ENCODE measurements at places on chromosomes 2 and 18. TPM values are rescaled to one million over a fixed set of nuclear protein-coding genes. Genes with fewer than 3 reads are reported as not detected.
A peak's percentile ranks its signal among the peaks of the same experiment; 100 is the strongest.

GRCh38 chr2:46873604-46874068 is 42.0 kb downstream of the MCFD2 start:
- no peak for DNase-seq

- no peak for DNase-seq
Observed at GRCh38 chr2:107740300-107740699, 86.4 kb upstream of the RGPD4 start.

The MATN3 gene
- 2.3 TPM for polyA plus RNA-seq

DNA sequence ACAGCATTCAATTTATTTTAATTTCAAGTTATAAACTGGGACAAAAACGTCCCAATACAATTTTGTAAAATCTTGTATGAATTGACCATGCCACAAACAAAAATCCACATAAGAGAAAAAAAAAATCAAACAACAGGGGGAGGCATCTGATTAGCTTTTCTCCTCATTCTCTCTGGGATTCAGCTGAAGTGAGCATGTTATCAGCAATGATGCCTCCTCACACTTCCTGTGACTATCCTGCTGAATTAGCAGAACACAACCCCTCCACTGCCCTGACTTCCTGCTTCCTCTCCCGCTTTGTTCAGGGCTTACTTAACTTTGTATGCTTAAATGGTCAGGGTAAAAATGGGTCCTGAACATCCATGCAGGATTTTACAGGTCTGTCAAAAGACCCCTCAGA is 132.2 kb upstream of the ITGB6 start:
- peak; percentile 16 for DNase-seq

The HMSD gene
- not detected for polyA plus RNA-seq

DNA sequence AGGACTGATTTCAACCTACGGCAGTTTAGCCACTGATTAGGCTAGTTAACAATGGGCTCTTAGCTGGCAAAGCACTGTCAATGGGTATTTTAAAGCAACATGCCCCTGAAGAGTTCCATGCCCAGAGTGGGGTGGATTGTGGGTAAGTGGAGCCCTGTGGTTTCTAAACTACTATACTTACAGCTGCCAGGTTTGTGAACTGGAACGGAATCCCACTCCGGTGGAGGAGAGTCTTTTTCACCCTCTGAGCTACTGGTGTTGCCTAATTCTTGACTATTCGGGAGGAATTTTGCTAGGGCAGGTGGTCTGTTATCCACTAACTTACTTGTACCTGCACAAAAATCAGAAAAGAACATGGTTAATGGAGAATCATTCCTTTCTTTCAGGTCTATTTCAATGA is 52.6 kb downstream of the ZAP70 start:
- no peak for DNase-seq

The BIN1 gene
- polyA plus RNA-seq: 167 TPM

The ACMSD gene
- 152 TPM for polyA plus RNA-seq

DNA sequence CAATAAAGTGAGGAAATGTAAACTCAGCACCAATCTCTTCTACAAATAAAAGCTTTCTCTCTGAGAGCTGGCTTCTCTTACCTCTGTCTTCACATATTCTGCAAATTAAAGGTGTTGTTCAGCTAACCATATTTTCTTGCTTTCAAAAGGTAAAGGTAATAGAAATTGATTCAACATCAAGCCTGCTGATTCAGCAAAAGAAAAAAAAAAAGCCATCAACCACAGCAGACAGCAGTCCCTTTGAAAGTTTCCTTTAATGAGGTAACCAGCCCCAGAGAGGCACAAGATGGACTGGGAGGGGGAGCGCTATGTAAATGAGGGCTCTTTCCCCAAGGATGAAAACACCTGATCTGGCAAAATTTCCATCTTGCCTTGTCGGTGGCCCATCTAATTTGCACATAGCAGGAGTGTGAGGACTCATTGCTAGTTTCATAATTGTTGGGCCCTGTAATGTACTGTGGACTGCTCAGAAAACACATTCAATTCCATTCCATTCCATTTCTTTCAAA is 154.9 kb upstream of the SOX11 start:
- DNase-seq: no peak

The CPO gene
- polyA plus RNA-seq: 0.90 TPM

- DNase-seq: no peak
Observed at GRCh38 chr2:60533101-60534051, 20.1 kb downstream of the BCL11A start.

DNA sequence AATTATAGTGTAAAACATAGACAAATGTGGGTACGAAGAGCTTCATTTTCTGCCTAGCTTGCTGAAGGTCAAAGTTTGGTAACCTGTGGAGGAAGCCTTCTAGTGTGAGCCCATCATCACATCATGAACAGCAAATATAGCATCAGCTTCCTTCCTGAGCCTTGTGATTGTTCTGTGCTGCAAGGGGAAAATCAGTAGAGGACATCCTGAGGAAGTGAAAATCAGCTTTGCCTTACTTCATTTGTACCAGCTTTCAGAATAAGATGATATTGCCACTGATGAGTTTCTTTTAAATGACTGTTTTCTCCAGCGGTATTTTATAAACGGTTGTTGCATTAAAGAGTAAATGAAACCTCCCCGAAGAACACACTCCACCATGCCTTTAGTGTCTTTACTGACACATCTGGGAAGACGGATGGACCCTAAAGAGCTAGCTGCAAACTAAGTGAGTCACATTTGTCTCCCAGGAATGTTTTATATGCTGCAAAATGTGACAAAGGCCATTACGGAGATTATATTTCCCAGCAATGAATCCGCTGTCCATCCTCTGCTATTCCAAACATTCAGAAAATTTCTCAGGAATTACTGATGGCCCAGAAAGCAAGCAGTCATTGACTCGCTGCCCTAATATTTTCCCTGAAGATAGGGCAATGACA is 1272.8 kb downstream of the SUCLG1 start:
- DNase-seq: no peak

The STPG4 gene
- not detected for polyA plus RNA-seq

- DNase-seq: no peak
Observed at GRCh38 chr2:30105556-30105955, 41.3 kb upstream of the YPEL5 start.

All from kidney (tissue), 22 donors.